ENCODE measurements at places on chromosomes 16 and 17.

GRCh38 chr17:40750391-40750790 lies 4.7 kb downstream of the KRT25 start:
- no peak for DNase-seq

DNA sequence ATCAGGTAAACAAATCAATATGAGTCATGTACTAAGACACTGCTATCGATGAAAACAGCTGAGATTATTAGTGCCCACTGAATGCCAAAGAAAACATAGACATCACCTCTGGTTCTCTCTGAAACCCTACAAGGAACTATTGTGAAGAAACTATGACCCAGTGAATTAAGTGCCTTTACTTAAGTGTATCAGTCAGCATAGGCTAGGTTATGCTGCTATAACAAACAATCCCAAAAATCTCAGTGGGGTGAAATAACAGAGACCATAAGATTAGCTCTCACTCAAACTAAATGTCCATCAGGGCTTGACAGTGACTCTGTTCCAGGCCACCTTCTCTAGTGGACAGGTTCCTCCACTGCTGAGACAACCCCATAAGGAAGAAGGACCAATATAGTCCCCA lies 57.7 kb upstream of the KDM8 start:
- no peak for DNase-seq

GRCh38 chr16:15765880-15766279 lies 90.9 kb downstream of the MYH11 start:
- DNase-seq = peak; percentile 71

- DNase-seq = no peak
Observed at GRCh38 chr16:84098939-84099338, 17.8 kb downstream of the MBTPS1 start.

- no peak for DNase-seq
Observed at GRCh38 chr17:40561871-40562611, 3.2 kb downstream of the CCR7 start.

DNA sequence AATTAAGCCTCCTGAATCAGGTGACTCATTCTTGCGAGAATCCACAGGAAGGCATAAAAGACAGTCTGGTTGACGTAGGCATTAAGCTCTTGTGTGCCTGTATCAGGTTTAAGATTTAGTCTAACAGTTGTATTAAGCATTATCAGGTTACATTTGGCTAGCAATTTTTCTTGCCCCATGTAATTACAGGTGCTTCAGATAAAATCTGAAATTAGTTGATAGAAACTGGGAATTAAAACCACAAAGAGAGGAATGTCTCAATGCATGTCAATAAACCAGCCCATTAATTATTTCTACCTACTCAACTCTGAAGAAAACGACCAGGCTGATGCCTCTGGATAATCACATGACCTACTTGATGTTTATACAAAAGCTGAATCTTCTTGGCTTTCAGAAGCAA lies 217.2 kb downstream of the CA10 start:
- DNase-seq = no peak

DNA sequence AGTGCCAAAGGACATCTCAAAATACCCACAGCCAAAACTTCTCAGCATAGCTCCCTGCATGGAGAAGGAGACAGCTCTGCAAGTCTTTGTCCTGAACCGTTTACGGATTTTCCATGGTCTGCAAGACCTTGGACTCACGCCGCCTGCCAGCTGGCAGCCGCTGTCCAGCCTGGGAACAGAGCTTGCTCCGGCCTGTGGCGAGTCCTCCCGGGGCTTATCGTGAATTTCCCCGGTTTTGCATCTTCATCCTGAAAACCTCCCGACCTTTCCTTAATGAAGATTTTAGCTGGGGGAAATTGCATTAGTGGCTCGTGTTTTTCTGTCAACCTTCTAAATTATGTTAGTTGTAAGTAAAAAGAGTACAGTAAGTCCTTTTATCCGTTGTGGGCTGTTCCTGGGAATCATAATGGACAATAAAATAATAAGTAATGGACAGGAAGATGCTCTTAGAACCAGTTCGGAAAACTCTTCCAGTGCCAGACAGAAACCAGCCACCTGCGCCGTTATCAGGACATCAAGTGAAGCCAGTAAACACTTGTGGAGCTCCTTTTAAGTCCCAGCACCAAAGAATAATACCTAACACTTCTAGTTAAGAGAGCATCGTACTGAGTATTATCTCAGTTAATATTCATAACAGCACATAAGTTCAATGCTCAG lies 112.4 kb upstream of the NOL11 start:
- no peak for DNase-seq

DNA sequence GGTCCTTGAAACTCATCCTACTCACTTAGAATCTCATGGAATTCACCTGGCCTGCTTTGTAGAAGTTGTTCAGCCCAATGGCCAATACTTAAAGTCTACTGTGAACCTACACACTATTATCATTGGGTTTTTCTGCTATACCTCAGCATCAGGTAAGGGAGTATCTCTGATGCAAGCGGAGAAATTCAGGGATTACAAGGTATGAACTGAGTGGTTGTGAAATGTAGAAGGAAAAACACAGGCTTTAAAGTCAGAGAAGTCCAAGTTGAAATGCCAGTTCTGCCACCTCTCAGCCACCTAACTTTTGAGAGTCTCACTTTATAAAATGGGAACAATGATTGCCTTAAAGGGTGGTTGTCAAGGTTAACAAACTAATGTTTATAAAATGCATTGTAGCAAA lies 31.0 kb downstream of the COX11 start:
- no peak for DNase-seq

DNA sequence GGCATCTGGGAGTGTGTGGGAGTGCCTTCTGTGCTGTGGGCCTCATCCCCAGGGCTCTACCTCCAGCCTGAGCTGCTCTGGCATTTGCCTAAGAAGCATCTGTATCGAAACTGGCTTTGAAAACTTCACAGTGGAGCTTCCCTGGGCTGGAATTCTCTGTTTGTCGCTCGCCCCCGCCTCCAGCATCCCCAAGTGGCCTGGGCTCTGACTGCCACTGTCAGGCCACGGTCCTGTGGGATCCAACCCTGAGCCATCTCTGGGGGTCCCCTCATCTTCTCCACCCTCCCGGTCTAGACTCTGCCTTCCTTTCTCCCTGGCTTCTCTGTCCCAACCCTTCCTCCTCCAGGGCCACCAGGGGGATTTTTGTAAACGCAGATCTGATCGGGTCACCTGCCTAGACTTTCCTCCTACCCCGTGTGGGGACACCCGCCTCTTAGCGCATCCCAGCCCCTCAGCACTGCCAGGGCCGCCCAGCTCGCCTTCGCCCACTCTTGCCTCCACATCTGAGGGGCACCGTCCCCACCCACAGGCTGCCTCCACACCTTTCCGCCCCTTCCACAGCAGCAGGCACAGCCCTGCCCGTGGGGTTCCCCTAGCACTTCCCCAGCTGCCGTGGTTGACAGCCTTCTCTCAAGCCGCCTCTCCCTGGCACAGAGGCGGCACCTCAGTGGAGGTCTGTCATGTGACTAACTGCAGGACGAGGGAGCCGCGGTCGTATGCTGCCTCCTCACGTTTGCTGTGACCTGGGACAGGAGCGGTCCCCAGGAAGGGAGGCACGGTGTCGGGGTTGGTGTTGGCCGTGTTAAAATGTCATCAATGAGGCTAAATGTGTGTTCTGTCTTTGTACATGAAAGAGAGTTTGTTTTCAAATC lies 12.0 kb downstream of the TBC1D24 start:
- no peak for DNase-seq

DNA sequence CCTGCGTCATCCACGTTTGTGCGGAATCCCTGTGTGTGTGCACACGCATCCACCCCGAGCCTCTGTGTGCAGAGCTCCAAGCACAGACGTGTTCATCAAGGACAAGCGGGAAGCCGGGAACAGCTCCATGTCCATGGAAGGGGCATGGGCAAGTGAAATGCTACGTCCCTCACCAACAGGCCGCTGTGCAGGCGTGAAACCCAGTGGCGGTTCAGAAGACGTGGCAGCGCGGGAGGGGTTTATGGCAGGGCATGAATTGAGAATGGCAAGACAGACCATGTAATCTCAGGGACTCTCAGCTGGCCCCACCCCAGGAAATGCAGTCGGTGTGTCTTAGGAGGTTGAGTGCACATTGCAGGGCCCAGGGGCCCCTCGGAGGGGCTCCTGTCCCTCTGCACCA lies 52.7 kb downstream of the TBC1D16 start:
- DNase-seq = no peak

GRCh38 chr17:20276421-20276820 lies 190.9 kb downstream of the LGALS9B start:
- DNase-seq = no peak

DNA sequence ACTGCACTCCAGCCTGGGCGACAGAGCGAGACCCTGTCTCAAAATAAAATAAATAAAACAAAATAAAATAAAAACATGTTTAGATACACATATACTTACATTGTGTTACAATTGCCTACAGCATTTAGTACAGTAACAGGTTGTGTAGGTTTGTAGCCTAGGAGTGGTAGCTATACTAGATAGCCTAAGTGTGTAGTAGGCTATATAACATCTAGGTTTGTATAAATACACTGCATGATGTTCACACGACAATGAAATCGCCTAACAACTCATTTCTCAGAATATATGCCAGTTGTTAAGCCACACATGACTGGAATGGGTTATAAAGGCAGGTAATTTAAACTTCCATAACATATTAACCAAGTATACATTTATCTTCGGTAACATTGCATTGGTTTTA lies 90.6 kb downstream of the TUBD1 start:
- no peak for DNase-seq

Measured in adipocyte (in vitro differentiated cells).